Stimulated activated CD8-positive, alpha-beta memory T cell treated with anti-CD3 and anti-CD28 coated beads, Interleukin-7, amount 100 ng/mL, for 24 hours (primary cell): ENCODE measurements at places on chromosomes 7 and 10.

- DNase-seq = no peak
These were observed 14.7 kb downstream of the EBF3 start for GRCh38 chr10:129949411-129949810.

- DNase-seq = no peak
These were observed 25.3 kb downstream of the ZSCAN25 start for GRCh38 chr7:99642027-99642426.

DNA sequence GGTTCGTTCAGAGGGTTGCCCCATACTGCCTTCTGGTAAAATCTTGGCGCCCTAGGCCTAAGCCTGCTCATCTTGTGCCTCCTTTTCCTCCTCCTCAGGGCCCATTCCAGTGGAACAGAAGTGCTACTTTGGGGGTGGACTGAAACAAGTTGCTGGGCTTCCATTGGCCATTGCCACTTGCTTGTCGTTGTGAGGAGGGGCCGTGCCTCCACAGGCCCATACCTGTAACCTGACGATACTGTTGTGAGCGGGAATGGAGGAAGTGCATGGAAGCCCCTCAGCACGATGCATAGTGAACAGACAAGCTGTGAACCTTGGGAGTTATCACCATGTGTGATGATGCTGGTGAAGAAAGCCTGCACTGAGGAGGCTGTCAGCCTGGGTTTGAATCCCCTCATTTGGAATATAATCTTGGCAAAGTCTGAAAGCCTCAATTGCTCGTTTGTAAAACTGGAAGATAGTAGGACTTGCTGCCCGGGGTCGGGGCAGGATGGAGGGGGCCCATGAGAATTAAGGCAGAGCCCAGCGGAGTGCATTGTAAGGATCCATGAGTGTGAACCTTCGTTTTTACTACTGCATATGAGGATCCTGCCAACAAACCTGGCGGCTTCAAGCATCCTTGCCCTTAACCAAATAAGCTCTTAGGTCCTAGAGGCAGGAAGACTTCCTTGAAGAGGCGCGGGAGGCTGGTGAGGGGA, 671 bp upstream of the PAPSS2 start:
- no peak for DNase-seq

GRCh38 chr10:23453465-23453864, 14.6 kb downstream of the OTUD1 start:
- DNase-seq = no peak

DNA sequence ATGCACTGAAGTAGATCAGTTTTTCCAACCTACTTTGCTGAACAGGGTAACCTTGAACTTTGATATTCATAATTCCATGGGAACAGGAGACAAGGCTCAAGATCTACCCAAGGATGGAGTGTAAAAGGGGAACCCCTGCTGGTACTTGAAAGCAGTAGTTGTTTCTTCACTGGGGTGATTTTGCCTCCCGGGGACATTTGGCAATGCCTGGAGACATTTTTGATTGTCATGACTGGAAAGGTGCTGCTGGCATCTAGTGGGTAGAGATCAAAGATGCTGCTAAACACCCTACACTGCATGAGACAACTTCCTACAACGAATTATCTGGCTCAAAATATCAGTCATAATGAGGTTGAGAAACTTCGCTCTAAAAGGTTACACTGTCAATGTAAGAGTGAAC, 214.8 kb upstream of the CTBP2 start:
- DNase-seq = no peak

- DNase-seq = no peak
These were observed 19.3 kb downstream of the ACBD7 start for GRCh38 chr10:15069230-15069629.

- DNase-seq = peak; percentile 98
These were observed at the start of gene C10orf143 for GRCh38 chr10:130110246-130111112. TSS of gene C10orf143 (minus strand) at chr10:130110830. CDS start at chr10:130110772, 58 bp downstream.

DNA sequence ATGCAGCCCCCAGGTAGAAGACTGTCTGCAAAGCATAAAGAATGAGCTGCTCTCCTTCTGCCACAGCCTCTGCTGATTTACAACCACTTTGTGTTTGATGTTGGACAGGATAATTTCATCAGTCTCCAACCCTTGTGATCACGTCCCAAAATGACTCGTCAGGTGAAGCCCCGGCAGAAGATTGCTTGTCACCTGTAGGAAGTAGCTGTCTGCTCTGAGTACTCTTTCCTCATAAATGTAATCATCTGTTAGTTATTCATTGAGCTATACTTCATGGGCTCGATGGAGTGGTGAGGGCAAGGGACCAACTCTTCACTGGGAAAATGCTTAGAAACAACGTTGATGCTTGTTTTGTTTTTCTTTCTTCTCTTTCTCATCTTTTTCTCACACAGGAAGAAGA, 290.9 kb upstream of the SP8 start:
- DNase-seq = no peak

GRCh38 chr10:99834410-99834809, 52.0 kb downstream of the ABCC2 start:
- no peak for DNase-seq

DNA sequence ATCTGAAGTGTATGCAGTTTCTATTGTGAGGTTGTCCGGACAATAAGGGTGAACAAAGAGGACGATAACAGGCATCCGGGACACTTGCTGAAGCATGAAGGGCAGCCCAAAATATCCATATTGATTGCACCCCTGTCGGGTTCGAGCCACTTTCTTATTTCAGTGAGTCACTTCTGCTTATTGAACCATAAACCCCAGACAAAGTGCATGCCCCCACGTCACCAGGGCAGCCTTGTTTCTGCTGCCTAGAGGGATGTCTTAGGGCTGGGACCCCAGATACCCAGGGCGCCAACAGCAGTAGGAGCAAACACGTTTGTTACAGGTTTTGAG, 175.3 kb upstream of the LYZL1 start:
- DNase-seq = no peak

GRCh38 chr7:82105463-82105862, 335.6 kb upstream of the HGF start:
- DNase-seq = no peak

GRCh38 chr7:2843711-2844152, 376 bp downstream of the GNA12 start:
- no peak for DNase-seq

DNA sequence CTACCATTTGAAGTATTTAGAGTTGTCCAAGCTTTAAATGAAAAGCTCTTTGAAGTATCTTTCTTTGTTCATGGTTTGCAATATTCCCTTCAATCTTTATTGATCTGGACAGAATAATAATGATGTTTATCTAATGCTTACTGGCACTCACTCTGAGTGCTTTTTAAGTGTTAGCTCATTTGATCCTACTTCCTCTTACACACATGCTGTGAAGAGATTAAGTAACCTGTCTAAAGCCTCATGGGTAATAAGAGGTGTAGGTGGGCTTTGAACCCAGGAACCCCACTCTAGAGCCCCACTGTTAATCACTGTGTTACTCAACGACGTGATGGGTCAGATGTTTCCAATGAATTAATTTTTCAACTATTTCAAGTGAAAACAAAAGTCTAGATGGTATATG, 31.1 kb upstream of the ADD3 start:
- no peak for DNase-seq

DNA sequence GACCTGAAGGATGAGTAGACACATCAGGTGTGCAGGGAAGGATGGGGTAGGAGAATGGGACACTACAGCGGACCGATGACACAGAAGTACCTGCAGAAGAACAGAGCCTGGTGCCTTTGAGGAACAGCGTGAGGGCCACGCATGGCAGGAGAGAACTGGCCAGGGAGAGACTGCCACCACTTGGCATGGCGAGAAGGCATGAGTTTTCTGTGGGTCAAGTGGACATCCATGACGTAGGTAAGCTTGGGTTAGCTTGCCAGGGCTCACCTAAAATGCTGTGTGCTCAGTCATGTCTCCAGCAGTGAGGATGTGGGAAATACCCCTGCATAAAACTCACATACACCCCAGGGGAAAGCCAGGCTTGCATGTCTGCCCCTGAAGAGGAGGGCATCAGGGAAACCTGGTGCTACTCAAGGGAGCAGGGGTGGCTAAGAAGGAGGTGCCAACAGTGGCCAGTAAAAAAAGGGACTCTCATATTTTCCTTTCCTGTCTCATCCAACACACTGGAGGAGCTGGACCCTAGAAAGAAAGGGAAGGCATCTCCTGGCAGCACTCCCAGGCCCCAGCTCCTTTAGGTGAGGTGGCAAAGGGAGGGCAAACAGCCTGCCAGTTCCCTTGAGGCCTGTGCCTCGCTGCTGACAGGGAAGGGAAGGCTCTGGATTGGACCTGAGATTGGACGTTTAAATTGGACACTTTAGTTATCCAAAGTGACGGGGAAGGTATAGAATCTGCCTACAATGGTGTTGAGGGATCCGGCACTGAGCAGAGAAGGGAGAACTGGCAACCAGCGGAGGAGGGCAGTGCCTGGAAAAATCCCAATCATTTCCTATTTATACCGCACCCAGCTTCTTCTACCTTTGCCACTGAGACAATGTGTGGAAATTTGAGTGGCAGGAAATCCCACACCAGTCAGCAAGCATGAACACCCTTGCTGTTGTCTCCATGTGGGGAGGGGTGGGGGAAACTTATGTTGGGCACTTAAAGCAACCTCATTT, 255.7 kb downstream of the GLI3 start:
- DNase-seq = no peak

- DNase-seq = no peak
These were observed 85.2 kb downstream of the CHST15 start for GRCh38 chr10:124008187-124008586.

DNA sequence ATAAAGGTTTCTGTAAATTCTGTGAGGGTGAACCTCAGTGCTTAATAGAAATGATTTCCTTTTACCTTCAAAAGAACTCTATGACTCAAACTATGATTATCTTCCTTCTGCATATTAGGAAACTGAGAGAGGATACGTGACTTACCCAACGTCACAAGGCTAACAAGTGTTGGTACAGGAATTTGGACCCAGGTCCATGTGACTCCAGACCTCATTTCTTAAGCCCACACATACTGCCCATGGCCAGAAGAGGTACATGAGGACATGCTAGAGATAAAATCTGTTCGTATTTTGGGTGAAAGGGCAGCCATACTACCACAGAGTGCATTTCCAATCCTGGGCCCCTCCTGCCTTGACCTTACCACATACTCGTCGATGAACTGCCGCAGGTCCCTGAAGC, 61.5 kb upstream of the TM9SF3 start:
- no peak for DNase-seq

DNA sequence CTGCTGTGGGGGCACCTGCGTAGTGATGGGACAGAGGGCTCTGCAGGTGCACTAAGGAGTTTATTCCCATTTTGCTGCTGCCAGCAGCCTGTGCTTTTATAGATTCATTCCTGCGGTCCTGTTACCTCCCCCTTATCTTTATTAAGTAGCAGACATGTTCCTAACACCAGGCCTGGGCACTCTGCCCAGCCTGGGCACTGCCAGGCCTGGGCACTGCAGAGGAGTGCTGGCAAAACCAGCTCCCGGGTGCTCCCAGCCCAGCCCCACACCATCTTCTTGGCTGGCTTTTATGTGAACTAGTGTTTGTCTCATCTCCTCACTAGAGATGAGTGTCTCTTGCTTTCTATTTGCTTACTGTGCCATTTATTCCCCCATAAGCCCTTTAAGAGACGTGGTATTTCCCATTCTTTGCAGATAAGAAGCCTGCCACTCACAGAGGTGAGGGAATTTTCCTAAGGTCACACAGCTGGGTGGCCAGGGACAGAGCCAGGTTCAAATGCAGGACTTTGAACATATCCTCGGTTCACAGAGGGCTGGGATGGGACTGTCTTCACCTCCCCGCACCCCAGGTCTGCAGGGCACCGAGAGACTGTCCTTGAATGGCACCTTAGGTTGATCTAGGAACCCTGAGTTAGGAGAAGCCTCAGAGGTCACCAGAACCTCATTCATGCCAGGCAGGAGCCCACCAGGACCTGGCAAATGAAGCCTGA, 14.6 kb upstream of the DRGX start:
- no peak for DNase-seq

- no peak for DNase-seq
These were observed 25.8 kb downstream of the DENND10 start for GRCh38 chr10:119129721-119130120.

DNA sequence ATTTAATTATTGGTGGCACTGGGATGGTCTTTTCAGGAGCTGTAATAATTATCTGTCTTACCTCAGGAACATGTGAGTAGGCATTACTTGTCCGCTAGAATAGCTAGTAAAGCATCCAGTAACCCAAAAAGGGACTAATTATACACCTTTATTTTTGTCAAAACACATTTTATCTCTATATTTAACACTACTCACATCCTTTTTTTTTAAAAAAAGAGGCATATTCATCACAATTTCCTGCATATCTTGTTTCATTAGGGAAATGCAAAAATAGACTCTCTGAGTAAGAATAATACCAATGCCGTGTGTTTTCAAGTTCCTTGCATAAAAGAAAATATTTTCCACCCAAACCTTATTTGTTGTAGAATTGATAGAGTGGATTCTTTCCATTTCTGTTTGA, 99.5 kb downstream of the VTI1A start:
- no peak for DNase-seq

GRCh38 chr7:155533827-155534690, 12.3 kb downstream of the CNPY1 start:
- DNase-seq = peak; percentile 7

DNA sequence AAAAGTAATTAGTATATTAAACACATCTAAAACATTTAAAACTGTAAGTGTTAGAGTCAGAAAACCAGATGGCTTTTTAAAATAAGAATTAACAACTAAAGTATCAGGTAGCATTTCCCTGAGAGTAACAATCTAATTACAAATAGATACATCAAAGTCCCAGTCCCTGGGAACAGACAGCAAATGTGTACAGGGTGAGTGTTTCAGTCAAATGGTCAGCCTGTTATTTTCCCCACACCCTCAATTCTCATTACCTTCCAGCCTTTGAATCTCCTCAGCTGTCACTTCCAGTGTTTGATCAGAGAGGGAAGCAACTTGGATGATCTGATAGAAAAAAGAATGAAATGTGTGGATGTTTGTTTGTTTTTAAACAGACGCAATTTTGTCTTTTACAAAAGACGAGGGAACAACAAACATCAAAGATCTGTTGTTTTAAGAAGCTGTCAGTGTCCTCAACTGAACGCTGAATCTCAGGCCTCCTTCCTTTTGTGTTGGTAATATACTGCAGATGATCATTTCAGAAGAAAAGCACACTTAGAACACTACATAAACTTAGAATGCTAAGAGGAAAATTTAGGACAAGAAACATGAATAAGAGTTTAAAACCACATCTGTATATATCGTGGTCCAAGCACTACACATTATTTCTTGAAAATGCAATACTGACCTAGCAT, 29.8 kb downstream of the CEP41 start:
- no peak for DNase-seq

- DNase-seq = no peak
These were observed 70.2 kb upstream of the PDE1C start for GRCh38 chr7:32140210-32140939.

DNA sequence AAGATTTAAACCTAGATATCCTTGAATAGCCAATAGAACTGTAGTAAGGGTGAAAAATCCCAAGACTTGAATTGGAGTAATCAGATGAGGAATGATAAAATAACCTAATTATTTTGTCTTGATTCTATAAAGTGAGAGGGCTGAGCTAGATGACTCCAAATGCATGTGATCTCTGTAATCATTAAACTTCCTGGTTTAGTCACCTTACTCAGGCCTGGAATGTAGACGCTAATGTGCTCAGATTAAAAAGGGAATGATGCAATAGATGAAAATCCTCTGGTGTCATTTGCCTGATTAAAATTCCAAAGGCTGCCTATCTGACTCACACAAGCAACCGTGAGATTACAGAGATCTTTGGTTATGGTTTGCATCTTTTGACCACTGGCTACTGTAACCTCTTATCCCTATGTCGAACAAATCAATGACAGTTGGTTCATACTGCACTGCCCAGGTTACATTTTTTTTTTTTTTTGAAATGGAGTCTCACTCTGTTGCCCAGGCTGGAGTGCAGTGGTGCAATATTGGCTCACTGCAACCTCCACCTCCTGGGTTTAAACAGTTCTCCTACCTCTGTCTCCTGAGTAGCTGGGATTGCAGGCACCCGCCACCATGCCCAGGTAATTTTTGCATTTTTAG, 2.9 kb upstream of the HKDC1 start:
- DNase-seq = no peak
